Heart right ventricle (tissue), 16 donors: ENCODE measurements at places on chromosomes 4 and X. TPM values are rescaled to one million over a fixed set of nuclear protein-coding genes. Genes with fewer than 3 reads are reported as not detected.

Gene XAGE1B
- polyA plus RNA-seq, result not detected

DNA sequence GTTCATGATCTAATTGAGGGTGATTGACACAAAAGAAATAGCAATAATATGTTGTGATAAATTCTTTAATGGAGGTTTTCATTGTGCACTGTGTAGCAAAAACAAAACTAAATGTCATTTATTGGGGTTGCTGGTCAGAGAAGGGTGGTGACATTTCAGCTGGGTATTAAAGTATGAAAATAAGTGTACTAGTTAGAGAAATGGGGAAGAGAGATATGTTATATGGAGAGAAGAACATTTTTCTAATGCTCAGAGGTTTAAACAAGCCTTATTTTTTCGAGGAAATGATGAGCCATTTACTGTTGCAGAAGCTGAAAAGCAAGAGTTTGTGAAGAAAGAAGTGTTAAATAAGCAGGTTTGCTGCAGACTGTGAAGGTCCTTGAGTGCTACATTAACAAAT, 142.7 kb upstream of the PAQR3 start:
- no peaks in the 10 kb centered on the region for H3K36me3 ChIP-seq
- no peak overlapping the region for H3K27ac ChIP-seq
- no peak overlapping the region for H3K4me3 ChIP-seq
- peaks cover 8% of the 10 kb centered on the region for H3K4me1 ChIP-seq
- DNase-seq, result no peak
- no peaks in the 10 kb centered on the region for H3K27me3 ChIP-seq

DNA sequence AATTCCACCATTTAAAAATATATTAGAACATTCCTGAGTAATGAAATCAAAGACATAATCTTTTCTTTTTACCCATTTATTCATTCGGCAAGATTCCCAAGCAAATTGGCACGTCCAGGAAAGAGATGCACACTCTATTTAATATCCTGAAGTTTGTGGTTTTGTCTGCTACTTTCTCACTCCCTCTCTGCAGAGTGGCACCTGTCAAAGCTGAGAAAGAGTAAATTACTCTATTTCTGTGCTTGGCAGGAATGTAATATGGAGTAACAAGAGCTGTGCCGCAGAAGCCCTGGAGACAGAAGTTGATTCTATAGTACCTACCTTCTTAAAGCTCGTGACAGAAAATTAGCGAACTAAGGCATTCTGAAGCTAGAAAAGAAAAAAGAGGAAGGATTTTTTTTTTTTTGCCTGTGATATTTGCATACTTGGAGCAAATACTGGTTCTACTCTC, 5.5 kb downstream of the GSTCD start:
- peaks cover 11% of the 10 kb centered on the region for H3K4me1 ChIP-seq
- H3K36me3 ChIP-seq, result no peaks in the 10 kb centered on the region
- H3K27me3 ChIP-seq, result no peaks in the 10 kb centered on the region

DNA sequence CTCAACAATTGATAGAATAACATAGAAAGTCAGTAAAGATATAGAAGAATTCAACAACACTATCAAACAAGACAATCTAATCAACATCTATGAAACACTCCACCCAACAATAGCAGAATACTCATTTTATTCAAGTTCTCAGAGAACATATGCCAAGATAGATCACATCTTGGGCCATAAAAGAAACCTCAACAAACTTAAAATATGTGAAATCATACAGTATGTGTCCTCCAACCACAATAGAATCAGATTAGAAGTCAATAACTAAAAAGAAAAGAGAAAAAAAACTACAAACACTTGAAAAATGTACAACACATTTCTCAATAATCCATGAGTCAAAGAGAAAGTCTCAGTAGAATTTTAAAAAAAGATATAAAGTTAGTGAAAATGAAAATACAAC, 78.6 kb upstream of the LDB2 start:
- H3K4me3 ChIP-seq, result no peak overlapping the region
- H3K4me1 ChIP-seq, result no peaks in the 10 kb centered on the region
- no peaks in the 10 kb centered on the region for H3K36me3 ChIP-seq
- no peak for DNase-seq
- no peak overlapping the region for H3K27ac ChIP-seq

GRCh38 chr4:88283661-88284438, 511 bp downstream of the PPM1K start:
- peaks cover 38% of the 10 kb centered on the region for H3K4me1 ChIP-seq
- H3K27ac ChIP-seq, result peak overlapping the region; percentile 98
- no peaks in the 10 kb centered on the region for H3K27me3 ChIP-seq
- H3K36me3 ChIP-seq, result no peaks in the 10 kb centered on the region
- H3K4me3 ChIP-seq, result peak overlapping the region; percentile 82

Gene EDA
- polyA plus RNA-seq, result 3.1 TPM

DNA sequence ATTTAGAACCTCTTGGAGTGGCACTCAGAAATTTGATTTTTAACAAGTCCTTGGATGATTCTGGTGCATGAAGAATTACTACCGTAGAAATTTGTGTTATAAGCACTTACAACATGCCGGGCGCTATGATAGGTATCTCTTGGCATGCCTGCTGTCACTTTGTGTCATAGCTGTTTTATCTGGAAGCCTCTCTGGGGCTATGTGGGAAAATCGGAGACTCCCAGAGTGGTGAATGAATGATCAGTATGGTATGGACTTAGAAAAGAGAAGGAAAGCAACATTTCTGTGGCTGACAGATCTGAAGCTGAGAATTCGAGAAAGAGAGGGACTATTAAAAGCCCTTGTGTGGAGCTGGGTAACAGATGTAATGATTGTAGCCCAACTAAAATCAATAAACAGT, 177.4 kb upstream of the MAMLD1 start:
- H3K27me3 ChIP-seq, result no peaks in the 10 kb centered on the region
- no peaks in the 10 kb centered on the region for H3K36me3 ChIP-seq
- no peak overlapping the region for H3K27ac ChIP-seq
- H3K4me1 ChIP-seq, result no peaks in the 10 kb centered on the region
- DNase-seq, result no peak

GRCh38 chrX:19177721-19178120, 55.5 kb upstream of the ADGRG2 start:
- H3K4me3 ChIP-seq, result no peak overlapping the region
- no peaks in the 10 kb centered on the region for H3K27me3 ChIP-seq

Gene SCML2
- 1.6 TPM for polyA plus RNA-seq

DNA sequence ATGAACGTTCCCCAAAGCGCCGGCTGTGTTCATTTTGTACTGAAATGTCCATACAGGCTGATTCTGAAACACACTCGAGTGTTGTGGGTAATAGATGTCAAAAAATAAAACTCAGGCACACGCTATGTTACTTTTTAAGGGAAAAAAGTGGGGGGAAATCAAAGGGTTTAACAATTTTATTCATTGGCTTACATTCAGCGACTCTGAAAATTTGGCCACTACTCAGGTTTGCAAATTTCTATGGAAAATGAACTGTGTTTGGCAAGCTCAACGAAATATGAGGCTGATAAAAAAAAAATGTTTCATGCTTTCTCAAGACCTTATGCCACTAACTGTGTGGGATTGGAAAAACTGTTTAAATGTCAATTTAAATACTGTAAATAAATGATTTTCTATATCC, 18.5 kb downstream of the AMELX start:
- no peaks in the 10 kb centered on the region for H3K36me3 ChIP-seq
- H3K27me3 ChIP-seq, result no peaks in the 10 kb centered on the region
- no peaks in the 10 kb centered on the region for H3K4me1 ChIP-seq
- no peak for DNase-seq
- no peak overlapping the region for H3K4me3 ChIP-seq
- no peak overlapping the region for H3K27ac ChIP-seq

DNA sequence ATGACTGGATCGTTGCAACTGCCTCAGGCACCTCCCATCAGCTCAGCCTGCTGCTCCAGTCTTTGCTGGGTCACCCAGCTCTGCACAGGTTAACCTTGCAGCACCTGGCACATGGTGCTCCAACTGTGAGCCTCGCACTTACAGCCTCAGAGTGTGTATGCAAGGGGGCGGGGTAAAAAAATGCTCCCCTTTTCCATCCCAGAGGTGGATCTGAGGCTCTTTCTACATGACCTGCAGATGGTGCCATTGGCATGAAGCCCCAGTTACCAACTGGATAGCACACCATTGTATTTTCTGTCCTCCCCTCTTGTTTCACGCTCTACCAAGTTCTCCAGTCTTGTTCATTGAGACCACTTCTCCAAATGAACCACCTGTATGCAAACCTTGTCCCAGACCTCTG, 46.2 kb upstream of the TRPC3 start:
- no peaks in the 10 kb centered on the region for H3K4me1 ChIP-seq
- H3K27ac ChIP-seq, result no peak overlapping the region
- peaks cover 8% of the 10 kb centered on the region for H3K27me3 ChIP-seq
- no peaks in the 10 kb centered on the region for H3K36me3 ChIP-seq
- H3K4me3 ChIP-seq, result no peak overlapping the region

Gene CFP
- polyA plus RNA-seq, result 2.4 TPM

- H3K27me3 ChIP-seq, result no peaks in the 10 kb centered on the region
- DNase-seq, result no peak
- H3K4me1 ChIP-seq, result peaks cover 30% of the 10 kb centered on the region
- no peaks in the 10 kb centered on the region for H3K36me3 ChIP-seq
Observed at GRCh38 chr4:53861856-53862610, 202.4 kb downstream of the CHIC2 start.

DNA sequence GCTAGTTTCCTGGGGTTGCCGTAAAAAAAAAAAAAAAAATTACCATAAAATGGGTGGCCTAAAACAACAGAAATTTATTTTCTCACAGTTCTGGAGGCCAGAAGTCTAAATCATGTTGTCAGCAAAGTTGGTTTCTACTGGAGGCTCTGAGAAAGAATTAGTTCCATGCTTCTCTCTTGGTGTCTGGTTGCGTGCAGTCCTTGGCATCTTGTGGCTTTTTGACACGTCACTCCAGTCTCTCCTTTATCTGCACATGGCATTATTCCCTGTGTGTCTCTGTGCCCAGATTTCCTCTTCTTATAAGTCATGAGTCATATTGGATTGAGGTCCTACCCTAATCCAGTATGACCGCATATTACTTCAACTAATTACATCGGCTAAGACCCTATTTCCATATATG, 38.7 kb downstream of the SPATA4 start:
- H3K27ac ChIP-seq, result no peak overlapping the region
- no peak for DNase-seq
- no peaks in the 10 kb centered on the region for H3K36me3 ChIP-seq
- H3K27me3 ChIP-seq, result no peaks in the 10 kb centered on the region
- no peak overlapping the region for H3K4me3 ChIP-seq
- no peaks in the 10 kb centered on the region for H3K4me1 ChIP-seq

DNA sequence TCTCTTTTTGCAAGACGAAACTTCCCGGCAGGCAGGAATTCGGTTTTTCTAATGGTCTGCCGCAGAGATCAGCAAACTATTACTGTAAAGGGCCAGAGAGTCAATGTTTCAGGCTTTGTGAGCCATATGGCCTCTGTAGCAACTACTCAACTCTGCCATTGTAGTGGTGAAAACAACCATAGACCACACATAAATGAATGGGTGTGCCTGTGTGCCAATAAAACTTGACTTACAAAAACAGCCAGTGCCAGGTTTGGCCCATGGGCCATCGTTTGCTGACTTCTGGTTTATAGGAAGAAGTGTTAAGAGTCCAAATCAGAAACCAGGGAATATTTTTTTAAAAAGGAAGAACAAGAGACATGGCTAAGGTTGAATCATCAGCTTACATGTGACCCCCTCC, 163.0 kb downstream of the SH3KBP1 start:
- H3K4me1 ChIP-seq, result no peaks in the 10 kb centered on the region
- H3K36me3 ChIP-seq, result no peaks in the 10 kb centered on the region
- H3K4me3 ChIP-seq, result no peak overlapping the region

DNA sequence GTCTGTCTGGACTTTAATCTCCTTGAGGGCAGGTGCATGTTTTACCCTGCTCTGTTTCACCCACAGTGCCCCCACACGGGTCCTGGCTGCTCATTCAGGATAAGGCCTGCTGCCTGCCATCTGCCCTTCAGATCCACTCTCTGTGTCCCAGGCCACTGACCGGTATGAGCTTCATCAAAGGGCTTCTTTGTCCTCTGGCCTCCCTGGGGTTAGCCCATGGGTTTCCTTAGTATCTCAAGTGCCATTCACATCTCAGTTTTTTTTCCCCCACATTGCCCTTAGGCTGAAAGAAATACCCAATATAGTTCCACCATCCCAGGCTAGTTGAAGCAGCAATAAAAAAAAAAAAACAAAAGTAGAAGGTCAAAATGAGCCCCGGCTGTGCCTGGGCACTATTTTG, 9.3 kb downstream of the CD99L2 start:
- H3K36me3 ChIP-seq, result no peaks in the 10 kb centered on the region
- no peaks in the 10 kb centered on the region for H3K4me1 ChIP-seq
- no peaks in the 10 kb centered on the region for H3K27me3 ChIP-seq
- H3K4me3 ChIP-seq, result no peak overlapping the region
- DNase-seq, result no peak
- H3K27ac ChIP-seq, result no peak overlapping the region

DNA sequence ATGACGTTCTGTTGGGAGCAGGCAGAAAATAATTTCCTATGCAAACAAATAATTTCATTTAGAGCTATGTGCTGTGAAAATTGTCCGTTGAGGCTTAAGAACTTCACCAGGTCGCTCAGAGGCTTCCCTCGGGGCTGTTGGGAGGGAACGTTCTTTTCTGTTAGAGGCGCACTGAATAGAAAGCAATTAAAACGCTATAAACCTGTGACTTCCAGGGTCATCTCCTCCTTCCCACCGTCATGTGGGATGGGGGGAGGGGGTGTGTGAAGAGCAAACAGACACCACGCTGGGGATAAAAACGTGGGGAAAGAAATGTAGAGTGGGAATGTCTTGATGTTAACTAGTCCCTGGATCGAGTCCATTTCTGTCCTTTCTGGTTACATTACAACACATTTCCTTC, 35.2 kb upstream of the ZNF518B start:
- no peak for DNase-seq
- no peak overlapping the region for H3K4me3 ChIP-seq
- no peaks in the 10 kb centered on the region for H3K36me3 ChIP-seq
- H3K27ac ChIP-seq, result no peak overlapping the region

DNA sequence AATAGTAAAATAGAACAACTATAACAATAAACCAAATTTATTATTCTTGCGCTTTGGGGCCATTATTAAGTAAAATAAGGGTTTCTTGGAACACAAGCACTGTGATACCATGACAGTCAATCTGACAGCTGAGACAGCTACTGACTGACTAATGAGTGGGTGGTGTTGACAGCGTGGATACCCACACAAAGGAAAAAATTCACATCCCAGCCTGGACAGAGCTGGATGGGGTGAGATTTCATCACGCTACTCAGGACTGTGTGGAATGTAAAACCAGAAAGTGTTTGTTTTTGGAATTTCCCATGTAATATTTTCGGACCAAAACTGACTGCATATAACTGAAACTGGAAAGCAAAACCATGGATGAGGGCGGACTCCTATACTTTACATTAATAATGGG, 48.8 kb downstream of the IGFBP7 start:
- H3K27me3 ChIP-seq, result no peaks in the 10 kb centered on the region
- DNase-seq, result no peak
- no peak overlapping the region for H3K4me3 ChIP-seq
- H3K36me3 ChIP-seq, result no peaks in the 10 kb centered on the region

- H3K4me3 ChIP-seq, result no peak overlapping the region
- H3K36me3 ChIP-seq, result no peaks in the 10 kb centered on the region
- H3K27ac ChIP-seq, result no peak overlapping the region
- peaks cover 72% of the 10 kb centered on the region for H3K27me3 ChIP-seq
- no peak for DNase-seq
Observed at GRCh38 chrX:154027986-154028385, 8.3 kb upstream of the IRAK1 start.
